ENCODE measurements at places on chromosomes 6 and 20.

DNA sequence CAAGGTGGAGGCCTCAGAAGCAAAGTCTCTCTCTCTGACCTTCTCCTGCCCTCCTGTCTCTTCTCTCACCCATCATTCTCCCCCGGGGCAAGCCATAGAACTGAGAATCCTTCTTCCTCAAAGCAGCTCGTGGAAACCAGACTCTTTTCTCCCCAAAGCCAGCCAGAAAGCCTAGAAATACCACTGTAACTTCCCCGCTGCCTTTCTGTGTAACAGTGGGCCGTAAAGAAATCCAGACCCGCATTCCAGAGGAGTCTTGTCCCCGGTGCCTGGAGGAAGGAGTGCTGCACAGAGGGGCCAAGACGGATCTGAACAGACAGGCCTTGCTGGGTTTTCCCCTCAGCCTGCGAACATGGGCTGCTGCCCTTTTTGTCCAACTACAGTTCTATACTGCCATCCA is 977 bp upstream of the SLC22A2 start:
- no peak for DNase-seq

DNA sequence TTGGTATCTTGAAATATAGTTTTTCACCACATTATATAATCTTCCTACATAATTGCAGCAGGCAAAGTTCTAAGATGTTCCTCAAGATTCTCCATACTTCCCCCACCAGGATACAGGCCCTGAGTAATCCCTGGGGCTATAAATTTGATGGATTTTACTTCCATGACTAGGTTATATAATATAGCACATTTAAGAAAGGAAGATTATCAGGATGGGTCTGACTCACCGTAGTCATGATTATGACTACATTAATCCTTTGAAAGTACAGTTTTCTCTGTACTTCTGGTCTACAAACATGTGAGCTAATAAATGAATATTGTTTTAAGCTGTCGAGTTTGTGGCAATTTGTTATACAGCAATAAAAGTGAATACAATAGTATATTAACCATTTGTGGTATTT is 122.5 kb downstream of the MACROD2 start:
- no peak for DNase-seq

DNA sequence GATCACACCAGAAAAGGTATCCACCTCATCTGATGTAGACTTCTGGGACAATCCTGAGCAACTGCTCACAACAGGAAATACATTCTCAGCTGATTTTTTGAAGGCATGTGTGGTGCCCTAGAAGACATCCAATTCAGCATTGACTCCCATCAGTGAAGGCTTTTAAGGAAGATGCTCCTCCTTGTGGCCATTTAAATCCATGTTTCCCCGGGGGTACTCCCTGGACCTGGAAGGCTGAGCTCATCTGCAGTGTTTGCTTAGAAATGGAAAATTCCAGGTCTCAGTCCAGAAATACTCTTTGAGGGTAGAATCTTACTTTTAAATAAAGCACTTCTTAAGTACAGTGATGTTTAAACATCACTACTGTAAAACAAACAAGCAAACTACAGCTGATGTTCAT is 195.5 kb upstream of the PDE10A start:
- no peak for DNase-seq

DNA sequence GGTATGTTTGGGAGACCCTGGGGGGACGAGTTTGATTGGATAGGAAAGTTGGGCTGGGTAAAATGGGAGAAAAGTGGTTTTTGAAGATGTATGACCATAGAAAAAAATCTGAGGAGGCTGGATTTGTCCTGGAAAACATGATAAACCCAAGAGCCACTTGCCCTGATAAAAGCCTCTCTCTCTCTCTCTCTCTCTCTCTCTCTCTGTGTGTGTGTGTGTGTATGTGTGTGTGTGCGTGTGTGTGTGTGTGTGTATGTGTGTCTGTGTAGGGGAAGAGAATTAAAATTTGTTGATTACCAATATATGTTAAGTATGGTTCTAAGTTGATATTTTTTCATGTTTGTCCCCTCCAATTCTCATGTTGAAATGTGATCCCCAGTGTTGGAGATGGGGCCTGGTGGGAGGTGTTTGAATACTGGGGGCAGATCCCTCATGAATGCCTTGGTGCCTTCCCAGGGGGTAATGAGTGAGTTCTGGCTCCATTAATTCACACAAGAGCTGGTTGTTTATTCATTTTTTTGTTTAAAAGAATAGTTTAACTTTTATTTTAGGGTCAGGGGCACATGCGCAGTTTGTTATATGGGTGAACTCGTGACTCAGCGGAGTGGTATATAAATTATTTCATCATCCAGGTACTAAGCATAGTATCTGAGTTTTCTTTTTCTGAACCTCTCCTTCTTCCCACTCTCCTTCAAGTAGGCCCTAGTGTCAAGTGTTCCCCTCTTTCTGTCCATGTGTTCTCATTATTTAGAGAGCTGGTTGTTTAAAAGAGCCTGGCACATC is 208.8 kb downstream of the TFAP2B start:
- DNase-seq = no peak

DNA sequence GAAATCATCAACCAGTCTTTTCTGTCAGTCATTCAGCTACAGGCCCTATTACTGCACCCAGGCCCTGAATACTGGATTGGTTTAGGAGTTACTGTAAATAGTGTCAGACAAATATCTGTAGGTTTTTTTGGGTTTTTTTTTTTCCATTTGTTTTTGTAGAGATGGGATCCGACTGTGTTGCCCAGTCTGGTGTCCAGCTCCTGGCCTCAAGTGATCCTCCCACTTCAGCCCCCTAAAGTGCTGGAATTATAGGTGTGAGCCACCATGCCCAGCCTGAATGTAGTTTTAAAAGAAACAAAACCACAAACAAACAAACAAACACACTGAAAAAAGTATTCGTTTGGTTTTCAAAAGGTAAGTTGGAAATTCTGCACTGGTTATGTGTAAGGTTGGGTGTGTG is 39.6 kb downstream of the DZANK1 start:
- DNase-seq = no peak

DNA sequence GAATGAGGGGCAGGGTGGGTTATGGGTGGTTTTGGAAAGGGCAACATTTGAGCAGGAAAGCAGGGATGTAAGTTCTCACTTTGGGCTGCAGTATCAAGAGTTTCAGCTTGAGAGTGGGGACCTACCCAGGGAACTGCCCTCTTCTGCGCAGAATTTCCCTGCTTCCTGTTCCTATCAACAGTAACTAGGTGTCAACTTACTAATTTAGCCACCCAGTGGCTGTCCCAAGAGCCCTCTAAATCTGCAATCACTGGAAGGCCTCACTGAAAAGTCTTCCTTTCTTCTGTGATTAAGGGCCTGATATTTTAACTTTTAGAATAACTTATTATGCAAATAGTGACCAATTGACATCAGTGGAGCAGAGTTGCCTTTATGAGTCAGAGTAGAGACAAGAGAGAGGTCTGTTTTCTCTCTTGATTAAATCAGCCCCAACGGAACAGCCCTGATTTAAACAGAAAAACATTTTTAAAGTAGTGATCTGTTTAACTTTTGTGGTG is 118.2 kb upstream of the RIPOR2 start:
- no peak for DNase-seq

DNA sequence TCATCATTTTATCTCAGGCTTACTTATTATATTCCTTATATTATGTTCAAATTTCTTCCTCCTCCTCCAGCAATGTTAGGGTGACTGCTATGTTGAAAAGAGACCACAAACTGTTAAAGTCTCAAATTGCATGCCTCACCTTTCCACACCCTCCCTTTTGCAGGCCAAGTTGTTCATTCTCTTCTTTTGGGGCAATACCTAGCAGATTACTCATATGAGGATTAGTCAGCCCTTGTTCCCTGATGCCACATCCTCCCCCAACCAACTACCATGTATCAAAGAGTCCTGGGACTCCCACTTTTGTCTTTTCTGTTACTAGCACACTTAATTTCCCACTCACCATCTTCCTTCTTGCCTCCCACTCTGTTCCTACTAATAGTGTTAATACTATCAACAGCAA is 434.7 kb downstream of the BCKDHB start:
- DNase-seq = no peak

GRCh38 chr20:59816146-59816738 is 117.2 kb downstream of the SYCP2 start:
- no peak for DNase-seq

DNA sequence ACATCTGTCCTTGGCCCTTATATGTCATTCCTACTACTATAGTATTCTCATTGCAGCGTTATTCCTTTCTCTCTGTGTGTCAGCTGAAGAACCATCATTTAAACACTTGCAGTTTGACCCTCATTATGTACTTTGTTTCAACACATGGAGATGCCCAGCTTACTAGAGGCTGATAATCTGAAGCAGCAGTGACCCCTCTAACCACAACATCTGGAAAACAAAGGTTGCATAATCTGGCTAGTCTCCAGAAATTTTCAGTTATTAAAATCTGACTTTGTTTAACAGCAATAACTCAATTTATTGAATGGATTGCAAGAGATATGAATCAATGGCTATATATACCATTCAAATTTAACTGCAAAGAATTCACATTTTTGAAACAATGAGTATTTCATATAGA is 6.6 kb upstream of the PHIP start:
- DNase-seq = no peak

DNA sequence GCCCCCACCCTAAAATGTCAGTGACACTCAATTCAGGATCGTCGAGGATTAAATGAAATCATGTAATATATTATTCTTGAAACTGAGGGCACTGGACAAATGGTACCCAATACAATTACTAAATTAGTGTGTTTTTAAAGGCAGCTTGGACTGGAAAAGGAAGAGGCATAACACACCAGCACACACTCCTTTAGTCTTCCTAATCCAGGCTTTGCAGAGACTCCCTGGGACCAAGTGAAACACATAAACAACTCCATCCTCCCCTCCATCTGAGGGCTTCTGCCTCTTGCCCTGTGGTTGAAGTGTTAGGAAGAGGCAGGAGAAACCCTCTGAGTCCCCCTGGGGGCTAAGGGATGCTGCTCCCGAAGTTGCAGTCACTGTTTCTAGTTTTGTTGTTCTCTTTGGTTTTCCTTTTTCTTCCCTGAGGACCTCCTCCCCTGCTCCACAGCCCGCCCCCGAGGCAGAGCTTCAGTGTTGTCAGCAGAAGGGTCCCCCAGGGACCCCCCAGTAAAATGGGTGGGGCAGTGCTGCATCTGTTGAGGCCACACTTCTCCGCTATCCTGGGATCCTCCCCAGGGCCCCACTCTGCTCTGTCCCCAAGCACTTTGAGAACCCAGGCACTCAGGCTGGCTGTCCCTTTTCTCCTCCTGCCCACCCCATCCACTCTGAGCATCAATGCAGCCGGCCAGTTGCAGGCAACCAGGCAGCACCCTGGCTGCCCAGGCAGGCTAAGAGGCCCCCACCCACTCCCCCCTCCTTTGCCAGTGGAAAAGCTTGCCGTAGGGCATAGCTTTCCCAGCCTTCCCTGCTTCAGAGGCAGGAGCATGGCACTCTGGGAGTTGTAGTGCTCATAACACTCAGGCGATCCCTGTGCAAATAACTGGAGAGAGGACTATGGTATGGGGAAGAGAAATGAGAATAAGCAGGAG is 5.9 kb downstream of the TMEM63B start:
- DNase-seq = peak; percentile 72

DNA sequence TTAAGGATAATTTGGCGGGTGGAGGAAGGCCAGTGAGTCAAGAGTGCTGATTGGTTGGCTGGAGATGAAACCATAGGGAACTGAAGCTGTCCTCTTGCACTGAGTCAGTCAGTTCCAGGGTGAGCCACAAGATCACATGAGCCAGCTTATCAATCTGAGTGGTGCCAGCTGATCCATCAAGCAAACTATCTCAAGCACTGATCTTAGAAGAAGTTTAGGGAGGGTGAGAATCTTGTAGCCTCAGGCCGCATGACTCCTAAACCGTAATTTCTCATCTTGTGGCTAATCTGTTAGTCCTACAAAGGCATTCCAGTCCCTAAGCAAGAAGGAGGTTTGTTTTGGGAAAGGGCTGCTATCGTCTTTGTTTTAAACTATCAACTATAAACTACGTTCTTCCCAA is 954.3 kb downstream of the KIF16B start:
- DNase-seq = no peak

GRCh38 chr6:32885698-32886286 is 31.8 kb downstream of the PSMB9 start:
- DNase-seq = peak; percentile 81

DNA sequence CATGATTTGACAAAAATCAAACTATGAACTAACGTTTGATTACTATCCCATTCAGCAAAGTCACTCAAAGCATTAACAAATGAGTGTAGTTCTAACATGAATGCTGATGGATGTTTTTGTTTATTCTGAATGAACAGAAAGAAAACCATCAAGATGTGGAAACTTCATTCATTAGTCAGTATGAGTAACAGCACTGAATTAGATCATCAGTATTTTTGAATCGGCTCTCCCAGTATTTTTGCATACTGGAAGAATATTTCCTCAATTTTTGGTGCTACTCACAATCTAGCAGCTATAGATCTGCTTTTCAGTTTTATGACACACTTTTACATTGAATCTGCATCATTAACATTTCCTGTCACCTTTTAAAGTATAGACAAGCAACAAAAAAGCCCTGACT is 63.8 kb upstream of the CD83 start:
- no peak for DNase-seq

DNA sequence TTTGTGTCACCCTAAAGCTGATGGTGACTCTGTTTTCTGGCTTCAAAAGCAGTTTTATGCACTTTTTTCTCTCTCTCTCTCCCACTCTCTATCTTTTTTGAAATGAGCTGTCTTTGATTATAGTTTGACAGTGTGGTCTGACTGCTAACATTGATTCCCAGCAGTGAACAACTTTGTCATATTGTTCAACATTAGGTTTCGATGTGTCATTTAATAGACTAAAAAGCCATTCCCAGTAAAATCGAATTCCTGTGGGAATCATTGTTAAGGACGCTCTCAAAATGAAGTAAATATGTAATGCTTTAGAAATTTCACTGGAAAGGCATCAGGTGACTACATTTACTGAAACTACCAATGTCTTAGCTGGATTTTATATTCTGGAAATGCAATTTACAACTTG is 69.9 kb upstream of the FLRT3 start:
- DNase-seq = no peak

DNA sequence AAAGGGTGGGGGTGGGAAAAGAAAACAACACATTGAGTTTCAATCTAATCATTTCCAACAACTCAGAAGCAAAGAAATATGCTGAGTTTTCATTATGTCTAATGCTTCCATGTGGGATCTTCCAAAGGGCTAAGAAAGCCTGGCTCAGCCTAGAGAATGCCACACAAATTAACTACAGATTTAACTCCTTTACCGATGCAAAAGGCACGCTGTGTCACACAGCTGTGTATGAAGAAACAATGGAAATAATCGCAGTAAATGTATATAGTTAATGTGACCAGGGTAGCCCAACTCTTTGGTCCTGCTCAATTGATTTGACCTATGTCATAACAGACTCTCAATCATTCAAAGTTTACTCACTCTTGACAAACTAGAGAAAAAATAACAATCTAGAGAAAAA is 17.8 kb downstream of the B4GALT5 start:
- no peak for DNase-seq

All from midbrain (tissue), 1 donor.